Activated T-helper 17 cell treated with anti-CD3 and anti-CD28 coated beads, Interleukin-2, amount 50 U/mL, for 72 hours (primary cell): ENCODE measurements at places on chromosomes 5 and 9. TPM values are rescaled to one million over a fixed set of nuclear protein-coding genes. Genes with fewer than 3 reads are reported as not detected.

The CACFD1 gene
- total RNA-seq: 3.0 TPM

The CBY3 gene
- total RNA-seq: not detected

The MARCOL gene
- not detected for total RNA-seq

The FOXD4 gene
- total RNA-seq: 0.22 TPM

The REEP2 gene
- total RNA-seq: 2.0 TPM

The LCN9 gene
- not detected for total RNA-seq

The TRIM7 gene
- 5.9 TPM for total RNA-seq

The GRM6 gene
- total RNA-seq: not detected

The IFNW1 gene
- total RNA-seq: not detected

The CNTNAP3B gene
- total RNA-seq: not detected

DNA sequence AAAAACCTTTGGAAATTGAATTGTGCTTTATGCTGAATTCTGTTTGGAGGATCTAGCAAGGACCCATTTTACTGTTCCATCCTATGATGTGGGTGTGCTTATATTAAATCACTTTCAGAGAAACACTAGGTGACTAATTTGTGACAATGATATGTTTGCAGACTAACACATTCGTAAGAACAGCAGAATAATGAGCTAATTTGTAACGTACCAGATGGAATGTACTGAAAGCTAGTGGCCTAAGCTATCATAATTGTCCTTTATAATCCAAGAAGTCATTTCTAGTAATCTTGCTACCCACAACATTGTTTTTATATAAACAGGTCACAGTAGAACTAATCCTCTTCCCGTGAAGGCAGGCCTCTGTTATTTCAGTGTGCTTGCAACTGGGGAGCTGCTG lies 292.5 kb downstream of the PDE4D start:
- no peaks in the 10 kb centered on the region for H3K4me1 ChIP-seq
- H3K4me3 ChIP-seq: no peak overlapping the region
- H3K27me3 ChIP-seq: peaks cover 6% of the 10 kb centered on the region

DNA sequence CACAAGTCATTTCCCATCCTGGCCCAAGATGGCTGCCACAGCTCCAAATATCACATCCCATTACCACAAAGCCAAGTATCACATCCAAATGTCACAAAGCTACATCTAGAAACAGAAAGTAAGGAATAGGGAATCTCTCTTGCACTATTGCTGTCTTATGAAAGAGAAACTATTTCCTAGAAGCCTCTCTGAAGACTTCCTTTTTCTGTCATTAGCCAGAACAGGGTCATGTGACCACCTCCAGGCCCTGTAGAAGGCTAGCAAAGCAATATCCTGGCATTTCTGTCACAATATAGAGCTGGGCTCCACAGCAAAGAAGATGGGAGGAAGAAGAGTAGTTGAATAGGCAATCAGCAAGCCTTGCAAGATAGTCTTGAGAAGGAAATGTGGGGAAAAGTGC lies 99.2 kb downstream of the SH3TC2 start:
- H3K27ac ChIP-seq: no peak overlapping the region
- no peaks in the 10 kb centered on the region for H3K36me3 ChIP-seq
- H3K4me3 ChIP-seq: no peak overlapping the region

DNA sequence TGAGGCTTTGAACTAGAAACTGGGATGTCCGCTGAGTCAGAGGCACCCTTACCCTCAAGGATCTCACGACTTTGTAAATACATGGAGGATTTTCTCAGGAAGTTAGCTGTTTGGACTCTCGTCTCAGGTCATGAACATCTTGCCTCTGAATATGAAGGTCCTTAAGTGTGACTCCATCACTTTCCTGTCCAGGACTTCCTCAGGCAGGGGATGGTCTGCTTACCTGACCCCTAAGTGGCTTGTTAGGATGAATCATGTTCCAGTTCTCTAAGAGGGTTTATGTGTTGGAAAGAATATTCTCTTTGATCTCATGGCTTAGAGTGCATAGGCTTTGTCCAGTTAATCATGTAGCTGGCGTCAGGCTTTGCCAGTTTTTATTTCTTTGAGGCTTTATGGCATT lies 511.7 kb upstream of the KLF4 start:
- H3K27ac ChIP-seq: no peak overlapping the region
- H3K4me1 ChIP-seq: no peaks in the 10 kb centered on the region
- no peak for ATAC-seq
- H3K36me3 ChIP-seq: no peaks in the 10 kb centered on the region

DNA sequence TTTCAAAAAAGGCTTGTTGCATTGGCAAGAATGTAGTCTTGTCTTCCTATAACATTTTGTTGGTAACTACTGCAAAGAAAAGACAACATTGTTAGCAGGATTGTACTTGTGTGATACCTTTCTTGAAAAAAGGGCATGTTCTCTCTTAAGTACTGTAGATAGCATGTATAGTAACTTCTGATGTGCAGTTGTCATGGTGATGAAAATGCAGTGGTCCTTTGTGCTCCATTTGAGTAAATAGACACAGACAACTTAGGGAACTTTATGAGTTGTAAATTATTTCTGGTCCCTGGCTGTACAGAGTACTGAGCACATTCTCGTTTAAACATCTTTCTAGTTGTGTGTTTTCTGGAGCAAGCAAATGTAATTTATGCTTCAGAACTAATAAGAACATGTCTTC lies 103.3 kb downstream of the CD180 start:
- no peaks in the 10 kb centered on the region for H3K27me3 ChIP-seq
- H3K4me3 ChIP-seq: no peak overlapping the region
- H3K36me3 ChIP-seq: peaks cover 77% of the 10 kb centered on the region
- H3K27ac ChIP-seq: no peak overlapping the region
- no peak for ATAC-seq
- peaks cover 8% of the 10 kb centered on the region for H3K4me1 ChIP-seq

GRCh38 chr5:68180121-68181038 lies 35.2 kb upstream of the PIK3R1 start:
- no peak overlapping the region for H3K27ac ChIP-seq
- H3K4me1 ChIP-seq: no peaks in the 10 kb centered on the region
- H3K27me3 ChIP-seq: no peaks in the 10 kb centered on the region
- ATAC-seq: no peak

DNA sequence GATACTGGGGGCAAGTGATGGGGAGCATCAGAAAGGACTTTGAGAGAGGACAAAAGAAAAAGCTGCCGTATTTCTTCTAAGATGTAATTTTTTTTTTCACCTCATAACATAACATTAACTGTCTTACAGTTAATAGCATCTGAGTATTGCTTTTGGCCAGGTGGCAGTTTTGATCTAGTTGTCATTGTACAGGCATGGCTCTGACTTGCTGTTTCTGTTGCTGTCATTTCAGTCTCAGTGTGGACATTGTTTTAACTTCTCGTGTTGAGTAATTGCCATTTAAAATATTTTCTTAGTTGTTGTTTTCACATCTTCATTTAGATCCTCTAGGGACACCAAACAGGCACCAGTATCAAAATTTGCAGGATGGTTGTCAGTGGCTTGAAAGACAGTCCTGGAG lies 12.4 kb downstream of the SMAD5 start:
- H3K27ac ChIP-seq: no peak overlapping the region
- H3K36me3 ChIP-seq: peaks cover 17% of the 10 kb centered on the region
- H3K4me3 ChIP-seq: no peak overlapping the region
- ATAC-seq: no peak
- no peaks in the 10 kb centered on the region for H3K4me1 ChIP-seq
- H3K27me3 ChIP-seq: no peaks in the 10 kb centered on the region

DNA sequence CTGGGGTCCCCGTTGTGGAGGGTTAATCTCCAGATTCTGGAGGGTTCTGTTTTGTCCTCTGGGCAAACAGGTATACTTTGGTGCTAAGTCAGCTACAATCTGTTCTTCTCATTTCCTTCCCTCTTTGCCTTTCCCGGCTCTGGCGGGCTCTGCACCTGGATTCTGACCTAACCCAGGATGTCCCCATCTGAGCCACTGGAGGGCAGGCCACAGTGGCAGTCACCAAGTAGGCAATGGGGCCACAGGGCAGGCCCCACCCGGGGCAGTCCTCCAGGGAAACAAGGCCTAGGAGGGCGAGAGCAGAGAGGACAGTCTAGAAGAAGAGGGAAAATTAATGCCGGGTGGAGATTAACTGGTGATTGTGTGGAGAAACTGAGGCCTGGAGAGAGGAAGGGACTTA lies 40.4 kb upstream of the HRH2 start:
- H3K4me1 ChIP-seq: no peaks in the 10 kb centered on the region
- no peak overlapping the region for H3K27ac ChIP-seq
- H3K4me3 ChIP-seq: no peak overlapping the region
- no peaks in the 10 kb centered on the region for H3K27me3 ChIP-seq
- ATAC-seq: no peak
- H3K36me3 ChIP-seq: no peaks in the 10 kb centered on the region

DNA sequence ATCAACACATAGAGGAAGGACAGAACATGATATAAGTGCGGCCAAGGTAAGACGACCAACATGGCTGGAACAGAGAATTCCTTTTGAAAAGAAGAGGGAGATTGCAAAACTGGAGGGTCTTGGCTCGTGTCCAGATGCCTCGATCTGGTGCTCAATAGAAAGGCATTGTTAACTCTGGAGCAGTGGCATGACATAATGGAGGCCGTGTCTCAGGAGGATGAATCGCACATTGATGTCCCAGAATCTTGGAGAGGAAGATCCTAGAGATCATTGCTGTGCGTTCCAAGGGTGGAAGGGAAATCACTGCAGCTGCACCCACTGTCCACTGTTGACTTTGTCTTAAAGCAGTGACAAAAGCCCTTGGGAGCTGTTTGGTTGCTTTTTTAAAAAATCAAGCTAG lies 30.9 kb downstream of the GRAMD2B start:
- no peaks in the 10 kb centered on the region for H3K27me3 ChIP-seq
- no peak overlapping the region for H3K4me3 ChIP-seq
- H3K36me3 ChIP-seq: peaks cover 24% of the 10 kb centered on the region

- peak overlapping the region; percentile 58 for H3K27ac ChIP-seq
- no peak overlapping the region for H3K4me3 ChIP-seq
- no peak for ATAC-seq
- no peaks in the 10 kb centered on the region for H3K27me3 ChIP-seq
- H3K36me3 ChIP-seq: peaks cover 33% of the 10 kb centered on the region
These were observed 221.4 kb downstream of the MAPKAP1 start for GRCh38 chr9:125485471-125486151.

- no peak overlapping the region for H3K4me3 ChIP-seq
- H3K27ac ChIP-seq: no peak overlapping the region
- H3K27me3 ChIP-seq: peaks cover 18% of the 10 kb centered on the region
- no peaks in the 10 kb centered on the region for H3K4me1 ChIP-seq
These were observed 36.1 kb downstream of the MRPL36 start for GRCh38 chr5:1763548-1763911.

DNA sequence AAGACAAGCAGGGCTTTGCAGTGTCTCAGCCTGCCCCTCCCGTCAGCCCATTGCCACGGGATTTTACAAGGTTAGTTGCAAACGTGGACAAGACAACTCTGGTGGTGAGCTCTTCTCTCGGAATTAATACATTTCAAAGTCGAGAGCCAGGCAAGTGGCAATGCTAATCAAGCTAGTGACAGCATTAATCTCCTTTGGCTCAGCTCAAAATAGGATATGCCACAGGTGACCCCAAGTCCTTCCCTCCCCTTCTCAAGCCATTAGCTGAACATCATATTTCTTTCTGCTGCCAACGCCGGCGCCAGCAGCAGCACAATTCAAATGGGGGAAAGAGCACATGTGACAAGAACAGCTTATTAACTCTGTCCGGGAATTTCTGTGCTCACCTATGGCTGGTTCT lies 190.1 kb downstream of the ATPSCKMT start:
- no peak overlapping the region for H3K27ac ChIP-seq
- H3K4me3 ChIP-seq: no peak overlapping the region
- no peaks in the 10 kb centered on the region for H3K36me3 ChIP-seq
- H3K4me1 ChIP-seq: no peaks in the 10 kb centered on the region
- ATAC-seq: no peak
